ENCODE measurements at places on chromosomes 12 and 14.
A peak's percentile ranks its signal among the peaks of the same experiment; 100 is the strongest.

DNA sequence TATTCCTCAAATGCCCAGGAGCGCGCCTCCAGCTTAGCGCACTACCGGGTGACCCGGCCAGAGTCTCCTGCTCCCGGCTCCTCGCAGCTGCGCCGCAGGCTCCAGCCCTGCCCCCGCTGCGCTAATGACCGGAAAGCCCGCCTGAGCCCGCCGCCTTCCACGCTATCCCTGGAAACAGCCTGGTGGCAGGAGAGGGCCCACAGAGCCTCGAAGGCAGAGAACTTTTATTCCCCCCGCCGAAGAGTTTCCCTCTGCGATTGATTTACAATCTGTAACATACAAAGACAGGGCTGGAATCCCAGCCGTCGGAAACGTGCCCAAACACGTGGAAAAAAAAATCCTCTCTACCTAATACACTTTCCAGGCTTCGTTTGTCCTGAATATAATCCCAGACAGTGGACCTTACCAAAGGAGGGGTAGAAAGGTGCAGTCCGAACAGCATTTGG, 1.5 kb downstream of the COL2A1 start:
- no peak for DNase-seq

DNA sequence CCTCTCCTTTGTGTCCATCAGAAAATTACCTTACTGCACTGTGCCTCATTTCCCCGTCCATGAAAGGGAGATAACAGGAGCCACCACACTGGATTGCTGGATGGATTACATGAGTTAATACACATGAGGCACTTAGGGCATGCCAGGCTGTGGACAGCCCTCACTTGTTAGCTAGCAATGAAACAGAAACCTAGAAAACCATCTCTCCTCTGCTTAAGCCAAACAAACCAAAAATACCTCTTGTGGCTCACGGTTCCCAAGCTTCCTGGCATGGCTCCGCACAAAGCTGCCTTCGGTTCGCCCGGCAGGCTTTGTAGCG, 660 bp upstream of the HCFC2 start:
- peak; percentile 52 for DNase-seq

GRCh38 chr14:69572030-69572840, 2.4 kb downstream of the CCDC177 start:
- peak; percentile 51 for DNase-seq

GRCh38 chr14:105076296-105076804, 11.1 kb upstream of the GPR132 start:
- no peak for DNase-seq

GRCh38 chr14:69710378-69710777, 56.6 kb upstream of the SRSF5 start:
- no peak for DNase-seq

GRCh38 chr14:106455026-106455425, 928.6 kb downstream of the TMEM121 start:
- DNase-seq: peak; percentile 61
